ENCODE measurements at places on chromosomes 3 and 15.

DNA sequence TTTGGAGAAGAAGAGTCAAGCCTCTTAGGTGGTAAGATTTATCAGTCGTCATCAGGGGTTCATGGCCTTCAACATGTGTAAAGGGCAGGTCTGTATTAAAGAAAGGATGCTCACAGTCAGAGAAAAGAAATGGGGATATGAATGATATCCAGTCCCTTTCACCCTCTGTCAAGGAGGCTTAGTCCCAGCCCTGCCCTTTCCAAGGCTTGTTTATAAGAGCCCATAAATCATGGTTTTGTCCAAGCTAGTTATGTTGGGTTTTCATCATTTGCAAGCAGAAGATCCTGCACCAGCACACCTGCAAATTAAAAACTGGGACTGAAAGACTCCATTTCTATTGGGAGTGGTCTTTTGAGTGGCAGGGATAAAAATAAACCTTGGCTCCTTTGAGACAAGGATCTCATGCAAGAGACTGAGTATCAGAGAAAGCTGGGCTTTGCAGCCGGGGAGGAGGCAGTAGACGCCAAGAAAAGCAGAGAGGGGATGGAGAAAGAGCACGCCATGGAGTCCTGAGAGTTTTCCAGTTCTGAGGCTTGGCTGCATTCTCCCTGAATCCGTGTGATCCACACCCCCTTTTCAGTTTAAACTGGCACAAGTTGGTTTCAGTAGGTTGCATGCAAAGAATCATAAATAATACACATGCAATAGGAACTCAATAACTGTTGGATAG is 12.6 kb upstream of the PDIA5 start:
- DNase-seq = no peak

- DNase-seq = no peak
Measured at GRCh38 chr3:170352936-170353335, 4.6 kb upstream of the SKIL start.

DNA sequence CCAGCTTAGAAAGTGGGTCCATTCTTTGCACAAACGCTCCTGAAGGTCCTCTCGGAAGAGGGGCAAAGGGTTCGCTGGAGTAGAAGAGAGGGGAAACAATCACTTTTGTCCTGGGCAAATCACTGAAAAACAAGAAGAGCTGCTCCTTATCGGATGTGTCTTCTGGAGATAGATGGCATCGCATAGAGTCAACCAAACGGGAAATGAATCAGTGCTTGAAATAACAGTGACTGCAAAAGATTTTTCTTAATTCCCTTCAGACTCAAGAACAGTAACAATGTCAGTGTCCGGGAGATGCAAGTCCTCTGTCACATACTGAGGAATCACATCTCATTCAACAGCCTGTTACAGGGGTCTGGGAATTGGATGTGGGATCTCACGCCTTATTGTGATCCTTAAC is 78.8 kb upstream of the PCSK6 start:
- no peak for DNase-seq

- DNase-seq = no peak
Measured at GRCh38 chr3:126137490-126138130, 42.8 kb downstream of the ALDH1L1 start.

DNA sequence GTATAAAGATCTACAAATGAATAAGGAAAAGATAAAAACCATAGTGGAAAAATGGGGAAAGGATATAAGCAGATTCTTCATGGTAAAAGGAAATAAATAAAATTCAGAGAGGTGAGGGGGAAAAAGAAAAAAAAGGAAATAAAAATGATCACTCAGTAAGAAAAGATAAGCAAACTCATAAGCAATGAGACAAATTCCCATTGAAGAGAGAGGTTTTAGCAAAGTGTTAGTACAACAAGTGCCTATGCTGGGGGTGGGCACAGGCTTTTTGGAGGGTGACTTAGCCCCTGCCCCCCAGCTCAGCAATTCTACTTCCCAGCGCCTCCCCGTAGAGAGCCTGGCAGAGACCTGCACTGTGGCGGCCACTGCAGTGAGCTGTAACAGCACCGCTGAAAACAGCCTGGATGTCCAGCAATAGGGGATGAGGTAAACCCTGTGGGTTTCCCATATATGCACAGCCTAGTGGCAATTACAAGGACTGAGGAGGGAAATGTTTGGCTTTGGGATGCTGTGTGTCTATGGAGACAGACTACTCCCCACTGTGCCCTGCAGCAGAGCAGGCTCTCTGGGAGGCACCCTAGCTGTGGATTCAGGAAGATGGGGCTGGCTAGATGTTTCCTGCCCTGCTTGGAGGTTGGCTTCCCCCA is 23.7 kb upstream of the SFMBT1 start:
- DNase-seq = no peak

GRCh38 chr3:52195823-52196331 is 2.1 kb upstream of the ALAS1 start:
- no peak for DNase-seq

- DNase-seq = no peak
Measured at GRCh38 chr3:172750069-172750367, 508 bp upstream of the ECT2 start.

DNA sequence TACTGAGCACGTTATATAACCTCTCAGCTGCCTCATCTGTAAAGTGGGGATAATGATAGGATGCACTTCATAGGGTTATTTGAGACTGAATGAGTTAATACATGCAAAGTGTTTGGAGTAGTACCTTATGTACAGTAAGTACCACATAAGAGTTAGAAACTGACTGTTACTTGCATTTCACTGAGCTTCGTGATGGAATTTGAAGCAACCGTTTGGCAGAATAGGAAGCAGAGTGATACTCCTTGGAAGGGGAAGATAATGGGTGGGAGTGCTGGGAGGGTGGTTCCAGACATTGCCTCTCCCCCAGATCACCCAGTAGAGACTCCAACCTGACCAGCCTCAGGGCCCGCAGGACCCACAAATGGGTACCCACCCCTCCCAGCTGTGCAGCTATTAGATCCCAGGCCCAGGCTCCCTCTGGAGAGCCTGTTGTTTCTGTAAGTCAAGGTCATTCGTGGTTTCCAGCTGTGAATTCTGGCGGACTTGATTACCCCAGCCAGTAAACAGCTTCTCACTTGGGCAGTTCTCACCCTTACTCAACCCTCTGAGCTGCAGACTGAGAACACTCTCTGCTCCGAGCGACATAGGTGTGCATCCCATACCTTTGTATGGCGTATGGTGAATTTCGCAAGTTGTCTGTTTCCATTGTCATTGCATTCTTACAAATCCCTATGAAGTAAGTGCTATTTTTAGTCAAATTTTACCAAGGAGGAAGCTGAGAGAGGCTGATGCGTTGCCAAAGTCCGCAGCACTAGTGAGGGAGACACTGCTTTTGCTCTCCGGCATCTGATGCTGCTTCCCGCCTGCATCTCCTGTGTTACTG is 11.1 kb downstream of the ALPK3 start:
- DNase-seq = no peak
